Substantia nigra (tissue), 51 donors: ENCODE measurements at places on chromosomes 11 and 22.

GRCh38 chr11:35357923-35358322, 61.4 kb downstream of the SLC1A2 start:
- no peak for DNase-seq

DNA sequence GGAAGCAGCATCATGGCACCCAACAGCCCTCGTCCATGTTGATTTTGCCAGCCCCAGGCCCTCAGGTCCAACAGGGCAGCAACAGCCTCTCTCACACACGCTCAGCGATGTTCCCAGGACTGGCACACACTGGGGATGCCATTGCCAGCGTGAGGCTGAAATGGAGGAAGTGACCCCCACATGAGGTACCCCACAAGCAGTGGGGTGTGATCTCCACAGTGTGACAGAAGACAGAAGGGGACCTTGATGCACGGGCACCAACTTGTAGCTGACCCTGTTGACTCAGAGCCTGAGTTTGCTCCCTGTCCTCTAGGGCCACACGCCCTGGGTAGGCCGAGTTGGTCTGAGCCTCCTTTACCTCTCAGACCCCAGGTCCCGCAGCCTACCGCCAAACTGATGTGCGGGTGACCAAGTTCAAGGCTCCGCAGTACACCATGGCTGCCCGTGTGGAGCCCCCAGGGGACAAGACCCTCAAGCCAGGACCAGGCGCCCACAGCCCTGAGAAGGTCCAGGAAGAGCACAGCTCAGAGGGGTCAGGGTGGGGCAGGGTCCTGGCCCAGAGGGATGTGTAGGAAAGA, 6.2 kb downstream of the SCGB1C1 start:
- no peak for DNase-seq

DNA sequence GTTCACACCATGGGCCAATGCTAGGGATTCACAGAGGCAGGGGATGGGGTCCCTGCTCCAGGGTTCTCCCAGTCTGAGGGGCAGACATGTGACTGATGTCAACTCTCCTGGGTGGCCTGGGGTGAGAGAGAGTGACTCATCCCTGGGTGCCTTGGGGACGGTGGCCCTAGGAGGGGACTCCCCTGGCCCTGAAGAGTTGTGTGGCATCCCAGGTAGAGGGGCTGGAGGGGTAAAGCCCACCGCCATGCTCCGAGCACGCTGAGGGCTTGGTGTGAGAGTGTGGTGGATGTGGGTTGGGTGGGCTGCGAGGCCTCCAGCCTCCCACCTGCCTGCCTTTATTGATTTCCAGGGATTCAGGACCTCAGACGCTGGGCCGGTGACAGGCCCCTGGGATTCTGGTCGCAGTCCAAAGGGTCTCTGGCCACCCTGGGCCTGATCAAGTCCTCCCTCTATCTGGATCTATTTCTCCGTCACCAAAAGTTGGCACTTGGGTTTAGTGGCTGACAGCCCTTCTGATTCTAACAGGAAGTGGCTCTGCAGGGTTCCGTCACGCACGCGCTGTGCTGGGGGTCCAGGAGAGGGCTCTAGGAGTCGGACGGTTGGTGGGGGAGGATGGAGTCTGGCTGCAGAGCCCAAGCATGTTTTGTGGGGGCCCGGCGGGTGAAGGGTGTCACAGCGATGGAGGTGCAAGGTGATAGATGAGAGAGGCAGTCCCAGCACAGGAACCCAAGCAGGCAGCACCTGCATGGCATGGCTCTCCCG, 27.3 kb upstream of the WNT7B start:
- DNase-seq = no peak

GRCh38 chr11:133895061-133895479, 49.8 kb upstream of the SPATA19 start:
- DNase-seq = no peak

DNA sequence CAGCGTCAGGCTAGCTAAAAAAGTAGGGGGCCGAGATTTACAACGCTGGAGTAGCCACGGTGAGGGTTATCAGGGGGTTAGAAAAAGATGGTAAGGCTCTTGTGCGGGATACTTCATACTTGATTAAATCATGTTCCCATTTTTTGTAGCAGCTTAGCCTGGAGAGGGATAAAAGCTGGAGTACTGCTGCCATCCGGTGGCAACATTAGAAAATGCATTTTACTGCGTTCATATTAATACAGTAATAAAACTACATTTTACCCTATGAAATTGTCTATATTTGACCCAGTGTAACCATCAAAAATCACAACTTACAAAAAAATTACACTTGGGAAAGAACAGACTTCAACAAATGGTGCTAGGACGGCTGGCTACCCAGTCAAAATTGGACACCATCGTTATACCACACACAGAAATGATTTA, 17.3 kb downstream of the RPUSD4 start:
- DNase-seq = peak; percentile 2

DNA sequence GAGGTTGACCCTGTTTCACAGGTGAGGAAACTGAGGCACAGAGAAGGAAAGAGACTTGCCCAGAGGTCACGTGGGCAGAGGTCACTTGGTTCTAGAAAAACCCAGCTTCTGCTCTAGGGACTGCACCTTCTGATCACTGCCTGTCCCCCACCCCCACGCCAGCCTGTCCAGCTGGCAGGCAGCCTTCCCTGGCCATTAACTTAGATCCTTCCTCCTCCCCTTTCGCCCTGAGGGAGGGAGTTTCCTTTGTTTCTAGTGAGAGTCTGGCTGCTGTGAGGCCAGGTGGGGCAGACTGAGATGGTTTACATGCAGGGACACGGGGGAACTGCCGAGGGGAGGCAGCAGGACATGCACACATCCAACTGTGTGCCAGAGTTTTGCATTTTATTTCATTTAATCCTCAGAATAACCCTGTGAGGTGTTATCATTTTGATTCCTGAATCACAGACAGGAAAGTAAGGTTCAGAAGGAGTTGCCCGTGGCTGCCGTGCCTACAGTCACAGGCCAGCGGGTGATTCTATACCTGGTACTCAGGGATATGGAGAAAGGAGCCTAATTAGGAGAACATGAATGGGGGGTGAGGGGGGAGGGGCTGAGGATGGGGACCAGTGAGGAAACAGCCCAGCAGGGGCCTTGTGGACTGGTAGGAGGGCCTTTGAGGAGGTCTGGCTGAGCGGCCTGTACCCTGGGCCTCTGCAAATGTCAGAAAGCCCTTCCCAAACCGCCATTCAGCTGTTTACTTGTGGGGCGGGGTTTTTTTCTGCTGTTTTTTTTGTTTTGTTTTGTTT, 3.4 kb downstream of the FAM83F start:
- DNase-seq = no peak
